Keratinocyte (primary cell): ENCODE measurements at places on chromosomes 3 and 15. TPM values are rescaled to one million over a fixed set of nuclear protein-coding genes. Genes with fewer than 3 reads are reported as not detected.

The TAGLN3 gene
- 6.4 to 8.9 TPM (median 8.5 TPM) in 3 replicates for polyA plus RNA-seq

- H3K4me3 ChIP-seq = peak overlapping the region; percentile 97
- H3K4me1 ChIP-seq = peaks cover 14% of the 10 kb centered on the region
- H3K27me3 ChIP-seq = no peaks in the 10 kb centered on the region
- H3K27ac ChIP-seq = peak overlapping the region; percentile 83
- no peak for DNase-seq
Observed at GRCh38 chr3:10248984-10249748, 907 bp downstream of the TATDN2 start.

GRCh38 chr3:53255423-53255774, 423 bp downstream of the TKT start:
- H3K4me3 ChIP-seq = peak overlapping the region; percentile 95
- peak overlapping the region; percentile 72 for H3K27ac ChIP-seq
- H3K27me3 ChIP-seq = no peaks in the 10 kb centered on the region

GRCh38 chr3:171690281-171690680, 120.0 kb downstream of the PLD1 start:
- no peaks in the 10 kb centered on the region for H3K36me3 ChIP-seq
- H3K4me3 ChIP-seq = no peak overlapping the region
- H3K27ac ChIP-seq = no peak overlapping the region
- no peaks in the 10 kb centered on the region for H3K4me1 ChIP-seq
- H3K27me3 ChIP-seq = no peaks in the 10 kb centered on the region
- no peak for DNase-seq

DNA sequence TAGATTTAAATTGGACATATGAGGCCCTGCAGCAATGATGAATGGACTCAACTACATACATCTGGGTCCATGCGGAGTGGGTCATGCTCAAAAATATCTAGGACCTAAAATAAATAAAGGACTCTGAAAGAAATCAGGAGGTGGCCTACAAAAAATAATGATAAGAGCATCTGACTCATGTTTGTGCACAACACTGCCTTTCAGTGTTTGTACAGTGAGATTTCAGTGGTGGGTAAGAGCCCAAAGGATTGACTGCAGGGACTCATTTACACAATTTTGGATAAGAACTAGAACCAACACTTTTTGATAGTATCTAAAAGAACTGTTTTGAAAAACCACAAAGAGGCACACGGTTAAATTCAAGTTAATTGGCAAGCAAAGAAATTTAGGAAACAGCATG, 285.5 kb downstream of the SLC9A9 start:
- H3K36me3 ChIP-seq = no peaks in the 10 kb centered on the region
- H3K27ac ChIP-seq = no peak overlapping the region
- no peak for DNase-seq
- no peaks in the 10 kb centered on the region for H3K4me1 ChIP-seq
- H3K4me3 ChIP-seq = no peak overlapping the region

GRCh38 chr3:76788206-76788605, 251.7 kb upstream of the ROBO2 start:
- H3K36me3 ChIP-seq = no peaks in the 10 kb centered on the region
- no peaks in the 10 kb centered on the region for H3K27me3 ChIP-seq
- no peak overlapping the region for H3K27ac ChIP-seq
- no peaks in the 10 kb centered on the region for H3K4me1 ChIP-seq
- DNase-seq = no peak

The MEIS2 gene
- polyA plus RNA-seq = 8.3 to 11.4 TPM (median 11.3 TPM) in 3 replicates

DNA sequence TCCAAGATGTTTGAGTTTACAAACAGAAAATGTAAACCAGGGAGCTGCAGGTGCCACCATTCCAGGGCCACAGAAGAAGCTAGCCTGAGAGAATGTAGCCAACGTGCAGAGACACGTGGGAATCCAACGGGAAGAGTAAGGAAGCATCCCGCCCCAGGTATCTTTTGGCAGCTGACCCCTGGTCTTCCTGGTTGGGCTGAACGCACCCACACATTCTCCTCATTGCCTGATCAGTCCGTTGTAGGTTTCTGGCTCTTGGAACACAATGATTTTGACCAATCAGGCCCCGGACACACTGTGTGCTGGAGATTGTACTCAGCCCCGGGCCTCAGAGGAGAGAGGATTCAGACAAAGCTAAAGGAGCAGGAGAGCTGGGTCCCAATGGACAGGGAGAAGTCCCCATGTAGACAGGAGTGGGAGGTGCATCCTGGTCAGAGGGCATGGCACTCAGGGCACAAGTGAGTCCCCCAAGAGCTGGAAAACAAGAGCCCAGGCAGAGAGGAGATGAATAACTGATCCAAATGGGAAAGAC, 102.3 kb downstream of the TPRA1 start:
- H3K27ac ChIP-seq = no peak overlapping the region
- H3K4me1 ChIP-seq = no peaks in the 10 kb centered on the region
- H3K27me3 ChIP-seq = peaks cover 7% of the 10 kb centered on the region
